ENCODE measurements at places on chromosomes 16 and 17. TPM values are rescaled to one million over a fixed set of nuclear protein-coding genes. Genes with fewer than 3 reads are reported as not detected.

GRCh38 chr17:78974635-78975591 lies 4.8 kb downstream of the LGALS3BP start:
- no peak for DNase-seq

- DNase-seq, result no peak
Observed at GRCh38 chr16:15879255-15879811, 9.1 kb downstream of the CEP20 start.

GRCh38 chr17:28369684-28370034 lies 448 bp downstream of the VTN start:
- DNase-seq, result no peak

GRCh38 chr17:3678821-3679530 lies 10.4 kb downstream of the EMC6 start:
- DNase-seq, result no peak

DNA sequence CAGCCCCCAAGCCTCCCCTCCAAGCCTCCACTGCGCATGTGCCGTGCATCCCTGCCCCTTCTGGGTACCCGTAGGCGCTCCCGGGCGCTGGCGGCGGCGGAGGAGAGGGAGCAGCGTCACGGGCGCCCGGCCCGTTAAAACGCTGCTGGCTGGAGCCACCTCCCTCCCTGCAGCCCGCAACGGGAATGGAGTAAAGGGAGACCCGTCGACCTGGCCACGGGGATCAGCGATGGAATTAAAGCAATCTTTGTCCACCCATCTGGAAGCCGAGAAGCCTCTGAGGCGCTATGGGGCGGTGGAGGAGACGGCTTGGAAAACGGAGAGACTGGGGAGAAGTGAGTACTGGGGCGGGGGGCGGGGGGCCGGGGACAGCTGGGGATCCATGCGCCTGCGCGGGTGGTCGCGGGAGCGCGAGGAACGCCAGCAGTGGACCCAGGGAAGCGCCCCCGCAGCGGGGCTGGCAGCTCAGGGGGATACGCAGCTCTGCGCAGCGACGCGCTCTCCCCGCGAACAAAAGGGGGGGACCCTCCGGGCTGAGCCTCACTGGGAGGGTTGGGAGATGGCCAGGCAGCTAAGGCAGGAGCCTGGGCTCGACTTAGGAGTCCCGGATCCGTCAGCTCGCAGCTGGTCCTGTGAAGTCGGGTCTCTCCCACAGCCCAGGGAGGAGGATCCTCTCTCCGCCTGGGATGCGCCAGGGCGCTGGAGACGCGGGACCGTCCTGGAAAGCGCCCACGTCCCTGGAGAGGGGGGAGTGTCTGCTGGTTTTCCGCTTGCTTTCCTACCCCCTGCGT lies at the start of gene BMERB1:
Gene BMERB1 (plus strand): TSS at position 164 of the 791 bp plus-strand sequence. CDS start 66 bp downstream, at position 230.
- DNase-seq, result no peak

DNA sequence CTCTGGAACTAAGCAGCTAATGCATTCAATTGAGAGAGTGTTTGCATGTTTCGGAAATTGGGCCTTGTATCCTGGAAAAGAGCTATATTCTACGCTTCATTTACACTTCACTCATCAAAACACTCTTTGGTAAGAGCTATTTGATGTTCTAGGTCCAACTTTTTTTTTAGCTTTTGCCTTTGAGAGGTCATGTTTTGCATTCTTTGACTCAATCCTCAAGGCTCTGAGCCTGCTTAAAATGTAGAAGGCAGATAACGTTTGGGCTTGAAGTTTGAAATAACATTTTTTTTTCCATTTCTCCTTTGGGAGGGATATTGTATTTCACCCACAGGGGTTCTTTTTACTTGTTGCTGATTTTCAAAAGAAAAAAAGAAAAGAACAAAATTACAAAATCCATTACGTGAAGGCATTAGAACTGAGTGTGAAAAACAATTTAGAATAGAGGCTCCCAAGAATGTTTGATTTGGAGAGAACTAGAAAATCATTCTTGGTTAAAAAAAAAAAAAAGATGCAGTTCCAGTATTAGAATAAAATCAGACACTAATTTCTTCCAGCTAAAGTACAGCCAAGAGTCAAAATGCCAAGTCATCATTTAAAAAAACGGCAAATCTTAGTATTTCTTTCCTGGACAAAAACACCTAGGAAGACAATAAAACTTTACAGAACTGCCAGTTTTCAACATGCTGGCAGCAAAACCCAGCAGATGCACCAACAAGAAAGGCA lies 268.5 kb downstream of the GRIN2A start:
- no peak for DNase-seq

DNA sequence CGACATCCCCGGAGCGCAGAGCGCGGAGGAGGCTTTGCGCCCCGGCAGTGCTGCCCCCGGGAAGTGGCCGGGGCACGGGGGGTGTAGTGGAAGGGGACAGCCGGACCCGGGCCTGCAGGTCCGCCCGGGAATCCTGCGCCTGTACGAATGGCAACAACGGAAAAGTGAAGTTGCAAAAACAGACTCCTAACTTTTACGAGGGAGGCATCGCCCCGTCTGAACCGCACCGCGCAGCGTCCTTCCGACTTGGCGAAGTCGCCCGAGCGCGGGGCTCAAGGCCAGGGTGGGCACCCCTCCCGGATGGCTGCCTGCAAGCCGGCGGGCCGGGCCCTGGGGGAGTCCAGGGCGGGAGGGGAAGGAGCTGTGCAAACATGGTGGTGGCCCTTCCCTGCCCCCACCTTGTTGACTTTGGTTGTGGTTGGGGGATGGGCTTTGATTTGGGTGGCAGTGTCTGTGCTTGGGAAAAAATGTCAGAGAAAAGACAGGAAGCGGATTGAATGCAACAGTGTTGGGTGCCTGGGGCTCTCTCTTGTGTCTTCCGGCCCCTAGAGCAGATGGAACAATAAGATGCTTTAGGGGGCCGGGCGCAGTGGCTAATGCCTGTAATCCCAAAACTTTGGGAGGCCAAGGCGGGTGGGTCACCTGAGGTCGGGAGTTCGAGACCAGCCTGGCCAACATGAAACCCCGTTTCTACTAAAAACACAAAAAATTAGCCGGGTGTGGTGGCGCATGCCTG lies 675 bp downstream of the RNF213 start:
- DNase-seq, result peak; percentile 57

GRCh38 chr16:23998771-23999170 lies 163.0 kb downstream of the PRKCB start:
- no peak for DNase-seq

DNA sequence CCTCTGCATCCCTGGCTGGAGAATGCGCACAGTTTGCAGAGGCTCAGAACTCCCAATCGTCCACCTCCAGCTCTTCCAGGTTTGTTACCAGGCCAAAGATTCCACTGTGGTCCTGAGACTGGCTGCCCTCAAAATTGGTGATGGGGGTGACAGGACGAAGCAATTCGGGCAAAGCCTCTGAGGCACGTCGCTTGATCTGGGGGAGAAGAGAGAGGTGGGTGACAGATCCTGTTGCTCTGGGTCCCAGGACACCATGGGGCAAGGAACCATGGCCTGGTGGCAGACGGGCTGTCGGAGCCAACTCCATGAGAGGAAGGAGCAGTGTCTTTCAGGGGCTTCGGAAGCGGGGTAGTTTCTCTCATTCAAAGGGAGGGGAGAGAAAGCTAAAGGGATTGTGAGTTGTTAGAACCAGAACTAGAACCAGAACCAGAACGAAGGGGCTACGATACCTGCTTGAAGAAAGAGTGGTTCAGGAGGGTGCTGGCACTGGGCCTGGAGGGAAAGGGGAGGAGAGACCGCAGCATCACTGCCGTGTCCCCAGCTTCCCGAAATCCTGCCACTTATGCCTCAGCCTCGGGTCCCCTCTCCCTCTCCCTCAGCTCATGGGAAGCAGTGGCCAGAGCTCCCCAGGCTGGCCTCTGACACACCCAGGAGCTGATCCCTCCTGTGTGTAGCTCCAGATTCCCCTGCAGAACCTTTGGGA lies 3.8 kb upstream of the LIMD2 start:
- no peak for DNase-seq

DNA sequence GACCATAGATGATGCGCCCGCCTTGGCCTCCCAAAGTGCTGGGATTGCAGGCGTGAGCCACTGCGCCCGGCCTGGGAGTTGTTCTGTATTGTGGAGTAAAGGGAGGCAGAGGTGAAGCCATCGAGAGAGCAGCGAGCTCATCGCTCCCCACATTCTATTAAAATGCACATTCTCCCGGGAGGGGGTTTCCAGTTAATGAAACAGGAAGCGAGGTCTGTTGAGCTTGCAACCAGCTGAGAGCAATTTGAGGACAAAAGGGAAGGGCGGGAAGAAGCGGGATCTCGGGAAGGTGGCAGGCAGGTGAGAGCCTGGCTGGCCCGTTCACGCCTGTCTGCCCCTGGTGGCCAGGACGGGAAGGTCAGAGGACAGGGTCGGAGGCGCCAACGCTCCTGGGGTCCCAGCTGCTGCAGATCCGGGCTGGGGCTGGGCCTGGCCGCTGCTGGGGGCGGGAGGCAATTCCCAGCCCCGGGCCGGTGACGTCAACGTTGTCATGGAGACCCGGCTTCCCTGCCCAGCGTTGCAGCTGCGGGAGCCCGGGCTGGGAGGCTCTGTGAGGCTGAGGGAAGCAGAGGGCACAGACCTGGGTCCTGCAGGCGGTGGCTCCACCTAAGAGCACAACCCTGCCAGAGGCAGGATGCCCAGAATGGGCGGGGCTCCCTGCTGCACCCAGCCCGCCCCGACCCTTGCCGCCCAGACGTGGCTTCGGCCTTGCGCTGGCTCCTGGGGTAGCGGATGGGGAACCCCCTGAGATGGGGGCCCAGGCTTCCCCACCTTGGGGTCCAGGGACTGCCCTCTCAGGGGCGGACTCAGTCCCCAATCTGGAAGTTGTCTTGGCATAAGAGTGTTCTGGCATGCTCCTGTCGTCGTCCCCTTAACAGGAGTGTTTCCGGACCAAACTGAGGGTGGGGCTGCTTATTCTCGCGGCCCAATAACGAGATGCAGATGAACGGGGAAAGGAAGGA lies 48.7 kb upstream of the PLCG2 start:
- peak; percentile 63 for DNase-seq

DNA sequence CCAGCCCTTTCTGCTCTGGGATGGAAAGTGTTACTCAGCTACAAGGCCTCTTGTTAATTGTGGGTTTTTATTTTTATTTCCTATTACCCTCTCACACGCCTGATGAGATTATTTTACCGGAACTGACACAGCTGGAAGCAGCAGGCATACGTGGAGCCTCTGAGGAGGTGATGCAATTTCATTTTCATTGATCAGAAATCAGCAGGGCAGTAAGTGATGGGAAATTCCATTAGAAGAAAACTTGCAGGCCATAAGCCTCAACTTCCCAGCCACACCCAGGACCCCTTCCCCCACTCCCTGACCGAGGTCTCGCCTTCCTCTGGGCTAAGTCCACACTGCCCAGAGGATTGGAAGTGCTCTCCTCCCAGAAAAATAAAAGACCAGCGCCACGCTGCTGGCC lies 69.7 kb downstream of the ZFHX3 start:
- DNase-seq, result no peak

DNA sequence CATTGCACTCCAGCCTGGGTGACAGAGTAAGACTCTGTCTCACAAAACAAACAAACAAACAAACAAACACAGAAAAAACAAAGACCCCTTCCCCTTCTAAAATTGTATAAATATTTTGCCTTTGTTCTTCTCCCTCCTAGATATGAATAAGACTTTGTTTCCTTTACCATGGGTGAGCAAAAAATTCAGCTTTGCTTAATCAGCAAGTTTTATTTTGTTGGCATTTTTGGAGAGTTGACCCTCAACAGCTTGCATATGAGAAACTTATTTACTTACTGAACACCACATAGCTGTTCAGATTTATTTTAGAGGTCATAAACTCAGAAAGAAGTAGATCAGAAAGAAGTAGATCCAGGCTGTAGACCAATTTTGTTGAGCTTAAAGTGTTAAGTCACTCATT lies 395.2 kb upstream of the TOM1L1 start:
- no peak for DNase-seq

- DNase-seq, result no peak
Observed at GRCh38 chr17:37365589-37365988, 10.2 kb upstream of the C17orf78 start.

- no peak for DNase-seq
Observed at GRCh38 chr16:2042171-2042985, 5.3 kb downstream of the NTHL1 start.

DNA sequence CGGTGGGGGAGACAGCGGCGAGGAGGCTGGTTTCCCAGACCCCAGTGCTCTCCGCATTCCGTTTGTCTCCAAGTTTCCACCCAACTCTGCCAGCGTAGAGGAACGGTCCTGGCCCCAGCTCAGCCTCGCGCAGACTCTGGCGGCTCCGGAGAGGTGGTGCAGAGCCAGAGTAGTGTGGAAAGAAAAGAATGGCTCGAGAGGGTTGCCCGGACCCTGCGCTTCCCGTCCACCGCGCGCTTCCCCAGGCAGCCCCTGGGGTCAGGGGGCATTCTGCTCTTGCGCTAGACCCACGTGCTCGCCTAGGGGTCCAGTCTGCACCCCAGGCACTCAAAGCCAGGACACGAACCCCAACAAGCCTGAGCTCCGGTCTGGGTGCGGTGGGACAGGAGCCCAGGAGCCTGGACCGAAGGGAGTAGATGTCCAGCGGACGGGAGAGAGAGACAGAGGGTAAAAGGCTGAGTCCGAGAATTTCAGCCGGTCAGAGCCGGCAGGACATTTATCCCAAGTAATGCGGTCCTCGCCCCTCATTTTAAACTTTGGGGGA lies 3.8 kb downstream of the PMP22 start:
- no peak for DNase-seq

DNA sequence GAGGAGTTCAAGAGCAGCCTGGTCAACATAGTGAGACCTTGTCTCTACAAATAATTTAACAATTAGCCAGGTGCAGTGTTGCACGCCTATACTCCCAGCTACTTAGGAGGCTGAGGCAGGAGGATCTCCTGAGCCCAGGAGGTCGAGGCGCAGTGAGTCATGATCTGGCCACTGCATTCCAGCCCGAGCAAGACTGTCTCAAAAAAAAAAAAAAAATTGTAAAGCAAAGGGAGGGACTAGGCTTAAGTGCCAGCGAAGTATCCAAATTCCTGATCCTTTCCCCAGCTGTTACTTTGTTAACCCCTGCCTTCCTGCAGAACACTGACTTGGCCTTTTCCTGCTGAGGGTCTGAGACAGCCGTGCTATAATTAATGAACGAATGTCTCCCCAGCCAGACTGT lies 2.7 kb downstream of the GDPD3 start:
- no peak for DNase-seq

DNA sequence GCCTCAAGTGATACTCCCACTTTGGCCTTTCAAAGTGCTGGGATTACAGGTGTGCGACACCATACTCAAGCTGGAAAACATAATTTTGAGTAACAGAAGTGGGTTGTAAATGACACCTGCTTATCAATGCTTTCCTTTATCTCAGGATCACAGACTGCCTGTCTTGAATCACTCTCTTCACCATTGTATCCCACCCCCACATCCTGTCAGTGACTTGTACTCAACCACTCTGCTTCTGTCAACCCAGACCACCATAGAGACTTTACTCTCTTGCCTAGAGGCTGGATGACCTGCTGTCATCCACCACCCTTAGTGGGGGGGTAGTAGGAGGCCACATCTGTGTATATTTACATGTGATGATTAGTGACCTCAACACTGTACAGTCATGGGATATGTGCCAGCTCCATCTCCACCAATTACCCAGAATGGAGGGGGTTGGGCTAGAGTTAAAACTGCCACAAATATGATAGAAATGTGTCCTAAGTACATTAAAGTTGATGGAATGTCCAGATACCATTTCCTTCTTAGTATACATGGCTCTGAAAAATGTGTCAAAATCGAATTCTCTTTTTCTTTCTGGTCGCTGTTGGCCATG lies 338.7 kb downstream of the GRIN2A start:
- no peak for DNase-seq

Gene NEUROD2
- not detected for total RNA-seq

Gene ZSCAN10
- total RNA-seq, result 0.05 TPM

Gene PABPN1L
- 0.09 TPM for total RNA-seq

Gene KIF2B
- not detected for total RNA-seq
